HCT116 (cell line): ENCODE measurements at places on chromosomes 1 and 21.

DNA sequence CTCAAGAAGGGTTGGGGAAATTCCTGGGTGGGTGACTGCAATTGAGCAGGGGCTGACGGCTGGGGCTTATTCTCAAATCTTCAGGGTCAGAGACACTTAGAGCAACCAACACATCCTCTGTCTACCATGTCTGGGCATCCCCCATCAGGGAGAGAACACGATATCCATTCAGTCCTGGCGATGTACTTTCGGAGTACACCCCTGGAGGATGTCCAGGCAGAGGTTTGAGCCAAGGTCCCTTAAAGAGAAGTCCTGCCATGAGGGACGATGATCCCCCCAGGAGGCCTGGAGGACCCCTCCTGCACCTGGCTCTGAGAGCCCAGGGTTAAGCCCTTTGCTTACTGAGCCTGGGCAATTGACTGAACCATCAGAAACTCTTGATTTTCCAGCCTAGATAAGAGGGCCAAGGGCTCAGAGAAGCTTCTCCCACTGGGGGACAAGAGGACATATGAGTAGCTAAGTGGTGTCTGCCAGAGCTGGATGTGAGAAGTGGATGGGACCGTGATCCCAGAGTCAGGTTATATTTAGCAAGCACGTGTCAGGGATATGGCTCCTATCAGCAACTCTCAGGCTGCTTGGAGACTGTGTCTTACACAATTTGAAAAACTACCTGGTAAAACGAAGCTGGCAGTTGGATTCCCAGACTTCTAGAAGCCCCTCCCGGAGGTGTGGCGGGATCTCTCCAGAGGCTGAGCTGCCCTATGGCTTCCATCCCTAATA, 253.3 kb upstream of the VAMP3 start:
- DNase-seq, result no peak

- DNase-seq, result no peak
Measured at GRCh38 chr1:208326033-208326432, 81.8 kb upstream of the PLXNA2 start.

DNA sequence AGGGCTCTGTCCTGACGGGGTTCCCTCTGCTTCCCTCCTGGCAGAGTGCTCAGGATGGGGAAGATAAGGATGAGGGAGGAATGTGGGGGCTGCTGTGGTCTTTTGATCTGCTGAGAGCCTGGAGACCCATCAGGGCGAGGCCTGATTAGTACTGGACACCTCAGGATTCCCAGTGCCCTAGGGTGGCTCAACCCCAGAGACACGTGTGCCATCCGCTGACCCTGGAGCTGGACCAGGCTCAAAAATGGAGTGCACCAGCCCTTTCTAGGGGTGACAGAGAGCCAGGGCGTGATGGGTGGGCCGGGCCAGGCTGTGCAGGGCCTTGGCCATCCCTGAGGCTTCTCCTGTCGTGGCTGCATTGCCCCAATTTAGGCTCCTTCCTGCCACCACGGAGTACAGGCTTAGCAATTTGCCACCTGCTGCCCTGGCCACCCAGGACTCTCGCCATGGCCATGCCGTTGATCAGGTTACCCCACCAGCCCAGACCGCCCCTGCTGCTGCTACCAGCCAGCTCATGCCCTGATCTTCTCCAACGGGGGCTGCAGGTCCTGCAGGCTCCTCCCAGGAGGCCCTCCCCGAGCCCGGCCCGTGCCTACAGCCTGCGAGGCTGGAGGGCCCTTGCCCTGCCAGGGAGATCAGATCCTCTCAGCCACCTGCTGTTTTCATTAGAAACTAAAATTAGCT, 9.5 kb downstream of the WNT4 start:
- DNase-seq, result no peak

DNA sequence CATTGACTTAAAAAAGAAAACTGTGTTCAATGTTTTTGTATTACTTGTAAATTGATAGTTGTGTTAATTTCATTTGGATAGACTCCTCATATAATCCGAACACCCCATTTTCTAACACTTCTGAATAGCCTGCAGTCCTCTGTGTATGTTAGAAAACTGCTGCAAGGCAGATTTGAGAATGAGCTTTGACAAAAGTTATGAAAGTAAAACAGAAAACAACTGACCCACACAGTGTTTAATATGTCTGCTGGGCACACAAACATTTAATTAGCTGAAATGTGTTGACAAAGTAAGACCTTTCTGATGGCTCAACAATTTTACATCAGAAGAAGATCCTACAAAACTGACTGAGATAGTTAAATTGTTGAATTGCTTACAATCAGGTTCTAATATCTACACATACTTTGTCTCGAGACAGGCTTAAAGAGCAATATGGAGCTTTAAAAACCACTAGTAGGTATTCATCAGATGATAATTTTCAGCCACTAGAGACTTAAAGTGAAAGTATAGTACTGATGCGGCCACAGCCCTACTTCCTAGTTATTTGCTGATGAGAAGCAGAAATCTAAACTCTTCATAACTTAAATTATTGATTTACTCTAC, 40.0 kb upstream of the PRMT6 start:
- no peak for DNase-seq

DNA sequence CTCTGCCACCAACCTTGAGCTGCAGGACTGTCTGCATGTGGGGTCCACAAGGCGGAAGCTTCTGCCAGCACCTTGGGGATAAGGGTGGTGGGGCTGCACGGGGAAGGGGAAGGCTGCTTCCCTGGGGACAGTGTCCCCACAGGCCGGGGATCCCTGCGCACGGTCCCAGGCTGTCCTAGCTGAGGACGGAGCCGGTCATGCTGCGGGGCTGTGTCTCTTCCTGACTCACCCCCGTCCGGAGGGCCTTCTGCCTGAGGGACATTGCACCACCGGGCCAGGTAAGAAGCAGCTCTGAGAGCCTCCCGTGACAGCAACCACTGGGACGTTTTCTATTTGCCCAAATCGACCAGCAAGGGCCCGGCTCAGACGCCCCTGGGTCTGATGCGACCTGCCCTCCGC, 29.9 kb downstream of the KRTAP10-1 start:
- no peak for DNase-seq

- no peak for DNase-seq
Measured at GRCh38 chr1:107682467-107682866, 282.5 kb downstream of the VAV3 start.

- no peak for DNase-seq
Measured at GRCh38 chr1:100302739-100303138, 36.7 kb downstream of the RTCA start.

GRCh38 chr1:65260851-65261473, 48.4 kb upstream of the DNAJC6 start:
- peak; percentile 59 for DNase-seq

GRCh38 chr1:21749109-21749508, 33.8 kb downstream of the USP48 start:
- DNase-seq, result no peak

GRCh38 chr1:202143768-202144401, 652 bp downstream of the ARL8A start:
- DNase-seq, result no peak

DNA sequence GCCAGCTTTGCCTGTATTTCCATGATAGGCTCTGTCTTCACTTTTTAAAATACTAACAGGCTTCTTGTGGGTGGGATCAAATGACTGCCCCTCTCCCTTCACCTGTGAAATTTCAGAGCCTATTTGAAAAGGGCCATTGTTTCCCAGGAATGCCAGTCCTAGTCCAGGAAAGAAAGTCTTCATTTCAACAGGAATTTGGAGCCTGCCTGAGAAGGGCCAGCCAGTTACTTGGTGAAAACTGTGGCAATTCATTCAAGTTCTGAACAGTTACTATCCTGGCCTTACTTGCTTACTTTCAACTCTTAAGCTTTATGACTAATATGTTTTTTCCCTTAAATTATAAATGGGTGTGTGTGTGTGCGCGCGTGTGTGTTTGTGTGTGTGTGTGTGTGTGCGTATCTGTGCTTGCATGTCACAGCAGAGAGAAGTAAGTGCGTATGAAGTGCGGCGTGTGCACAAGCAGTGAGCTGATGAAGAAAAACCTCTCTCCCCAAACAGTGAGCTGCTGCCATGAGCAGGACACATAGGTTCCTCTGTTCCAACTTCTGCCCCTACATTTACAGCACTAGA, 67.5 kb upstream of the RNPC3 start:
- DNase-seq, result no peak

DNA sequence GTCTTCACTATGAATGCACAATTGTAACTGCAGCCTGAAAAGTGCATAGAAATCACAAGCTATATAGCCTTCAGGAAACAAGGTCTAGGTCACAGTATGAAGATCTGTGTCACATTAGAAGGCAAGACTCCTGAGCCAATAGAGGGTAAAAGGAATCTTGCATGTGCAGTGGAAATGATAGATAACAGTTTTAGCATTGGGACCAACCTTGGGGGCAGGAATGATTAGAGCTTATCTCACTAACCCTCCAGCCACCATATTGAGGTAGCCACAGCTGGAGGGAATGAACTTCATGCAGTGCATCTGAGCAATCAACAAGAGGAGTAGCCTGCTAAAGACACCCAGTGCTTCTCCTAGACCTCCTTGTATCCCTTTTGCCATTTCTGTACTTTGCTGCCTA, 390.1 kb downstream of the LTN1 start:
- no peak for DNase-seq

DNA sequence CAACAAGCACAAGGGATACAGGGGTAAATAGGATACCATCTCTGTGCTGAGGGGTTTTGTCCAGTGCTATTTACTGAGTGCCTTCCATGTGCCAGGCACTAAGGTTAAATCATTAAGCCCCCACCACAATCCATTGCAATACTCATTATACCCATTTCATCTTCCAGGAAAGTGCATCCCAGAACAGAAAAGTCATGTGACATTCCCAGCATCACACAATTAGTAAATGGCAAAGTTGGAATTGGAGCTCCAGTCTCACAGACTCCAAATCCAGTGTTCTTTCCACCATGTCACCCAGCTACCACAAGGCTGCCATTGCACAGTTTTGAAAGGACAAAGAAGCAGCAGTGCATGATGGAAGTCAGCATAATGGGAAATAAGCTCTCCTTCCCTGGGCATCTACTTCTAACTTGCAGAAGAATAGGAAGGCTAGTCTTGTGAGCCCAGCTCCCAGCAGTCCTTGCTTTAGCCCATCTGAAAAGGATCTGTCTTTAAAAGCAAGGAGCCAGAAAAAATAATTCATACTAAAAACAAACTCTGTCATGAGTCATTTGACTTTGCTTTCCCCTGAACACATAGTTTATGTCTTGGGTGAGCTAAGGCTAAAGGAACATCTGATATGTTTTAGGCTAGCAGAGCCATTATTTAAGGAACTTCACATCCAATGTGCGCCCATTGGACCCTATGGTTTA, 111.4 kb upstream of the HOOK1 start:
- DNase-seq, result no peak

DNA sequence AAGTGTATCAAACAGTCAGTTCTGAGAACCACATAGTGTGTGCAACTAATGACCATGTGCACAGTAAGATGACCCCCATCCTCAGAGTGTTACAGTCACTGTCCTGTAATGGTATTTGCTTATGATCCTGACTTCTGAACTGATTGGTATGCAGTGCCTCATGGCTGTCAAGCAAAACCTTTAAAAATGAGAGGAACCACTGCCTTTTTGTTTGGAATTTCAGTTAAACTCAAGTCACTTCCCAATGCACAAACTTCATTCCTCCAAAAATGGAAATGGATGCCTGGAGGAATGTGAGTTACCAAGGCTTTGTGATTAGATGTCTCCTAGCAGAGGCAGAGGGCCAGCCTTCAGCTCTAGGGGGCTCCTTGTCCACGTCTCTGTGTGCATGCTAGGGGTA, 10.5 kb downstream of the C1orf198 start:
- no peak for DNase-seq

GRCh38 chr1:23902321-23903278, 10.6 kb downstream of the CNR2 start:
- no peak for DNase-seq

GRCh38 chr1:167426716-167427115, 91.6 kb downstream of the CD247 start:
- DNase-seq, result no peak

GRCh38 chr1:224498574-224499170, 64.1 kb upstream of the WDR26 start:
- no peak for DNase-seq

DNA sequence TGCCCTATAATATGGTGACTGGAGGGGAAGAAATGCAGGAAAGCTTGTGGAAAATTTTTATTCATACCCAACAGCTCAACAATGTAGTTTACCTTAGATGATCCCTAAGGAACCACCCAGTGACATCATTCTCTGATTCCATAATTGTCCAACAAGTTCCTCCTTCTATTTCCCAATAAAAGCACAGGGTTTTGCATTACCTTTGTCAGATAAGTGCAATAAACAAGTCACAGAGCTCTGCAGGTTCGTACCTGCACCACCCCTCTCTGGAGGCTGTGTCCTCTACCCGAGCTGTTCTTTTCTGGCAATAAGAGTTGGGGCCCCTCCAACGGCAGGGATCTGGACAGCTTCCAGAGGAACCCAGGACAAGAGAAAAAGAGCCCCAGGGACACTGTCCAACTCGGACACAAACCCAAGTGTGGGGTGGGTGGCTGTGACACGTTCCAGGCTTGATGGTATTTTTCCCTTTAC, 38.8 kb downstream of the RCAN1 start:
- no peak for DNase-seq

DNA sequence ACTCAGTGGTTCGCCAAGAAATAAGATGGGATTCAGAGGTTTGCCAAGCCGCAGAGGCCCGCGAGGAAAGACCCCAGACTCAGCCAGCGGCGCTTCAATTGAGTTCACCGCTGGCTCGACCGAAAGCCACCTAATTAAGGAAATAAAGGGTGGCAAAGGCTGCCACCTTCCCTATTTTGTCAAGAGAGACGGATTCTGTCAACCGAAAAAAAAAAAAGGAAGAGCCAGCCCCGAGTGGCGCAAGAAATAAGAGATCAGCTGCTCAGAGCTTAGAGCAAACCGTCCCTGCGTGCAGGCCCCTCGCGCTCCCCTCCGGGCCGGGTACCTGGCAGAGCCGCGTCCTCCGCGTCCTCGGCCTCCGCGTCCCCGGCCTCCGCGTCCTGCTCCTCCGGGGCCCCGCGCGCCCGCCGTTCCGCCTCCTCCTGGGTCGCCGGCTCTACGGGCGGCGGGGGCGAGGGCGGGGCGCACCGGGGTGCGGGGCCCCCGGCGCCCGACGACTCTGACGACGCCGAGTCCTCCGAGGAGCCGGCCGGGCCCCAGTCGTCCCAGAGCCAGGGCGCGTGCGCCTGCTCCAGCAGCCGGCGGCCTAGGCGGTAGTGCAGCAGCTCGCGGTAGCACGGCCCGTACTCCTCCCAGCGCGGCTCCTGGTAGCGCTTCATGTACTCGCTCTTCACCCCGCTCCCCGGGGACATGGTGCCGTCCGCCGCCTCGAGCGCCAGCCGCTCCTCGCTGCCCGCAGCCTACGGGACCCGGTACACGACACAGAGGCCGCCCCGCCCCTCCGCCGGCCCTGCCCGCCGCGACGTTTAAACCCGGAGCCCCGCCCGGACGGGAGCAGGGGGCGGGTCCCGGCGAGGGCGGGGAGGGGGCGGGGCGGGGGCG, 832 bp downstream of the CCSAP start:
- DNase-seq, result peak; percentile 28

DNA sequence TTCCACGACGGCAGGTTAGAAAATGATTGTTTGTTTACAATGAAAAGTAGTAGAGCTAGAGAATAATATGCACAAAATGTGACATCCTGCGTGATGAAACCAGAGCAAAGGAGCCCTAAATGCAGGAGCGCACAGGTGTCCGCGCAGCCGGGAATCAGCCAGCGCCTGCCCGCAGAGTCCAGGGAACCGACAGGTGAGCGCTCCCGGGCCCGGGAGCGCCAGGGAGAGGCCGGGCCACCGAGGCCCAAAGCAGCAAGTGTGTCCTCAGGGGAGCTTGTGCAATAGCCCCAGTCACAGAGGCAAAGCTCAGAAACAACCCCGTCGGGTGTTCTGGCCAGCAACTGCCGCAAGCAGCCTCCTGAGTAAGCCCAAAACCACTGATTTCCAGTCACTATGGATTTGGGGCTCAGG, 789 bp upstream of the GALE start:
- DNase-seq, result no peak
